ENCODE measurements at places on chromosomes 7 and 10. TPM values are rescaled to one million over a fixed set of nuclear protein-coding genes. Genes with fewer than 3 reads are reported as not detected.

The ADAM12 gene
- 4.3 TPM for total RNA-seq

The AGBL3 gene
- 0.55 TPM for total RNA-seq

The SHTN1 gene
- 26.1 TPM for total RNA-seq

The BAMBI gene
- 15.6 TPM for total RNA-seq

The HTR5A gene
- not detected for total RNA-seq

All from A549 treated with GW870086 at 1 μM for 4 hours (cell line).